Activated CD4-positive, alpha-beta T cell treated with anti-CD3 and anti-CD28 coated beads, Interleukin-2, Interleukin-6, amounts not matched to agents 100 ng/mL and 50 ng/mL, durations not matched to agents 16 hours and 8 hours (primary cell): ENCODE measurements at places on chromosomes 13 and 19.

DNA sequence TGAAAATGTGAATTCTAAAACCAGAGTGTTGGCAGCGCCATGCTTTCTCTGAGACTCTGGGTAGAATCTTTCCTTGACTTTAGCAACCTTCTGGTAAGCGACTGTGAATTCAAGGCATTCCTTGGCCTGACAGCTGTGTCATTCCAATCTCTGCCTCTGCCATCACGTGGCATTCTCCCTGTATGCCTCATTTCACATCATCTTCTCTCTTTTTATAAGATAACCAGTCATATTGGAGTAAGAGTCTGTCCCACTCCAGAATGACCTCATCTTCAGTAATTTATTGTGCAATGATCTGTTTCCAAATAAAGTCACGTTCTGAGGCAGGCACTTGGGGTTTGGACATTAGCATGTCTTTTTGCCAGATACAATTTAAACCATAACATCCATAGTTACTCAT, 103.4 kb upstream of the POSTN start:
- no peak for DNase-seq

GRCh38 chr13:100069278-100069677, 19.6 kb upstream of the PCCA start:
- no peak for DNase-seq

DNA sequence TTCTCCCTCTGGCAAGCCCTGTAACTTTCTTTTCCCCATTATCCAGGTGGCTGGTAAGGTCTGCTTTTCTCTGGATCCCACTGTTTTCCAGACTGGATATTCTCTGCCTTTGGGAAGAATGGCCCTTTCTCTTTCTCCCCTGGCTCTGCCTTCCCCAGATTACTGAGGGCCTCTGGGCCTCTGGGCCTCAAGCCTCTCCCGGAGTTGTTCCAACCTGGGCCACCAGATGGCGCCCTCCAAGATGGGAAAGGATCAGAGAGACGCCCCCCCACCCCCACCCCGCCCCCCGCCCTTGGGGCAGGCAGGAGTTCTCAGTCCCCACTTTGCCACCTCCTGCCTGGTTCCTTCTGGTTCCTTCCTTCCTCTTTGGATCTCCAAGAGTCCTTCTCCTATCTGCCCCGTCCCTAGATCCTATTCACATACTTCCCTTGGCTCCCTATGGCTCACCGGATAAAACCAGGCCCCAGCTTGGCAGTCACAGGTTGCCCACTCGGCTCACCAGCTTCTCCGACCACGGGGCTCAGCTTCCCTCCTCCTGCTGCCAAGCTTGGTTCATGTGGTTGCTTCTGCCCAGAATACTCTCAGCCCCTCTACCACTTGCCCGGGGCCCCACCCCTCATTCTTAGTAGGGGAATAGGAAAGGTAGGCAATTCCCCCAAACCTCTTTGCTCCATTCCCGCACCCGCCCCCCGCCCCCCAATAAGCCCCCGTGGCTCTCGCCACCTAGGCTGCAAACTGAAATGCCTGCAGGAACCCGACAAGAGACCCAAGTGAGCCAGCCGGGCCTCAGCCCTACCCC, 13.1 kb downstream of the EPS8L1 start:
- DNase-seq, result peak; percentile 87

GRCh38 chr19:5225486-5226345, 114.9 kb downstream of the PTPRS start:
- peak; percentile 23 for DNase-seq

DNA sequence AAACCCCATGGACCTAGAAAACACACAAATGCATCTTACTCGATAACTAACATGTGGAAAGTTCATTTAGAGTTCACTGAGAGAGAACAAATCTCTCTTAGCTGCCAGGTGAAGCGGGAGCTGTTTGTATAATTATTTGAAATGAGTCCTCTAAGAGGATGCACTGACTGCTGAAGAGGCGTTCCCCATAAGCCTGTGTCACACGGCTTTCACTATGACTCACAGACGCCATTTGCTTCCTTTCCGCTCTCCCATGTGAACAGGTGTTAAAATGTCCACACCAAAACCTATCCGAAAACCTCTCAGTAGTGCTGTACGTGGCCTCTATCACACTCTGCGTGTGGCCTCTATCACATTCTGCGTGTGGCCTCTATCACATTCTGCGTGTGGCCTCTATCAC, 101.8 kb downstream of the SOX1 start:
- peak; percentile 3 for DNase-seq

DNA sequence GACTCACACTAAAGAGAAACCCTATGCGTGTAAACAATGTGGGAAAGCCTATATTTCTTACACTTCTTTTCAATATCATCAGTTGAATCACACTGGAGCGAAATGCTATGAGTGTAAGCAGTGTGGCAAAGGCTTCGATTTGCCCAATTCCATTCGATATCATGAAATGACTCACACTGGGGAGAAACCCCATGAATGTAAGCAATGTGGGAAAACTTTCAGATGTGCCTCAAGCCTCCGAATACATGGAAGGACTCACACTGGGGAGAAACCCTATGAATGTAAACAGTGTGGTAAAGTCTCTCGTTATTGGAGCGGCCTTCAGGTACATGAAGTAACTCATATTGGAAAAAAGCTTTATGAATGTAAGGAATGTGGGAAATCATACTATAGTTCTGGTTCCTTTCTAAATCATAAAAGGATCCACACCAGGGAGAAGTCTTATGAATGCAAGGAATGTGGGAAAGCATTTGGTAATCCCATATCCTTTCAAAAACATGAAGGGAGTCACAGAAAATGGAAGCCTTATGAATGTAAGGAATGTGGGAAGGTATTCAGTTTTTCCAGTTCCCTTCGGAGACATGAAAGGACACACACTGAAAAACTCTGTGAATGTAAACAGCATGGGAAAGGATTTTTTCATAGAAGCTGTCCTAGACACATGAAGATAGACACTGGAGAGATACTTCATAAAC, 28.1 kb downstream of the ZNF20 start:
- no peak for DNase-seq

- no peak for DNase-seq
Observed at GRCh38 chr13:78659732-78660494, 958 bp upstream of the OBI1 start.
